Activated naive CD8-positive, alpha-beta T cell treated with anti-CD3 and anti-CD28 coated beads for 36 hours (primary cell): ENCODE measurements at places on chromosomes 7 and 10.
A peak's percentile ranks its signal among the peaks of the same experiment; 100 is the strongest.

- DNase-seq, result peak; percentile 81
These were observed 26.1 kb downstream of the FAM53B start for GRCh38 chr10:124717911-124718741.

DNA sequence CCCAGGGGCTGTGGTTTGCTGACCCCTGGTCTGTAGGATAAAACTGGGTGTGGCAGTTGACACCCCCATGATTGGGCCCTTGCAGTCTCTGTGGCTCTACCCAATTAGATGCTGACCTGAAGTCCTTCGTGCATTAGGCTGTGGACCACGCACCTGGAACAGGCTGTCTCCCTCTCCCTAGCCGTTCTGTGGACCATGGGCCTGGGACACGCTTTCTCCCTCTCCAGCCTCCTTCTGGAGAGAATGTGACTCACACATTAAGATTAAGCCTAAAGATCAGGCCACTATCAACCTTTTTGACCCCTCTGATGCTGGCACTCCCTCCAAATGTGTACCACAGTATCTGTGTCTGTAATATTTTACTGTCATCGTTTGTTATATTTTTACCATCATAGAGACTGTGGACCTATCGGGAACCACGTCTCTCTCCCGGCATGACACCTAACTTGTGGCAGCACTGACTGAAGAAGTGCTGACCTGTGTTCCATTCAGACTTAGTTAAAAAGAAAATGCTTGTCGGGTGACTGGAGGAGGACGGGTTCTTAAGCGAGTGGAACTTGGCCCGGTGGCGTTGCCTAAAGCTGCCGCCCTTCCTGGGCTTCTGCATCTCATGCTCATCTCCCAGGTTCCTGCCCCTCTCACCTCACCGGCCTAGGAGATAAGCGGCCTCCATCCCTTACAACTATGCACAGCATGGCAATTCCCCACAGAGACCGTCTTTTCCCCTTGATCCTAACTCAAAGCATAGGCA is 92.8 kb downstream of the WDR37 start:
- DNase-seq, result no peak

GRCh38 chr10:35237766-35238512 is 98.4 kb upstream of the CCNY start:
- no peak for DNase-seq

DNA sequence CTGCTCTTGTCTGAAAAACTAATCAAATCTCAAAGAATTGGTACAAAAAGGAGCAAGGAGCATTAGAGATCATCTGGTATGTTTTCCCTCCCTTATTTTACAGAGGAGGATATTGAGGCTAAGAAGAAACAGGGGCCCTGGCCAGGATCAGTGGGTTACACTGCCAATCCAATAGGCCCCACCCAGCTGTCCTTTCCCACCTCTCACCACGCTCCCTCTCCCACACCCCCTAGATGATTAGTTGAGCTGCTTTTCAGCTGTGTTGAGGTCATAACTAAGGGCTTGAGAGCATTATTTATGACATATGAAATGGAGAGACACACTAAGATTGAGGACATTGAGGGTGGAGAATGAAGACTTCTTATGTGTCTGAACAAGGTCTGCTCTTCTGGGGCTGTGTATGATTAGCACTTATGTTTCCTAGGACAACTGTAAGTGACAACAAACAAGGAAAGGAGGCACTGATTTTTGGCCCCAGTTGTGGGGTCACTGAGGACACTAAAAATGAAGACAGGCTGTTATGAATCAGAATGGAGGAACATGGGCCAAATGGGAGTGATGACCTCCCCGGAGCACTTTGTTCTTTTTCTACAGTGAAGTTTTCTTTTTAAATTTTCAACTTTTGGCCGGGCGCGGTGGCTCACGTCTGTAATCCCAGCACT is 26.5 kb downstream of the VWA2 start:
- DNase-seq, result no peak

- no peak for DNase-seq
These were observed 55.0 kb downstream of the PKD1L1 start for GRCh38 chr7:47893238-47893637.

DNA sequence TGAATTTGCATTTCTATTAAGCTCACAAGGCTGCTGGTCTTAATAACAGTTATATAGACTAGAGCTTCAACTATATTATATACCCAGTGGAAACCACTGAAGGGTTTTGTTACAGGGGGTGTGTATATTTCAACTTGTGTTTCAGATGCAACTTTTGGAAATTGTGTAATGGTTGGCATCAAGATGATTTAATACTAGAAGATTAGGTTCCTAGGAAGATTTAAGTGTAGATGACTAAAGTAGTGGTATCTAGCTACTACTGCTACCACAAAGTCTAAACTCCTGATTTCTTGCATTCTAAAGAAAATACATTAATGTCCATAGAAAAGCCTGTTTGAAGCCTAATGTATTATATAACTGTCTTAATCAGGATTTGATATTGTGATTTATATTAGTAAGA is 30.2 kb downstream of the AHR start:
- no peak for DNase-seq

DNA sequence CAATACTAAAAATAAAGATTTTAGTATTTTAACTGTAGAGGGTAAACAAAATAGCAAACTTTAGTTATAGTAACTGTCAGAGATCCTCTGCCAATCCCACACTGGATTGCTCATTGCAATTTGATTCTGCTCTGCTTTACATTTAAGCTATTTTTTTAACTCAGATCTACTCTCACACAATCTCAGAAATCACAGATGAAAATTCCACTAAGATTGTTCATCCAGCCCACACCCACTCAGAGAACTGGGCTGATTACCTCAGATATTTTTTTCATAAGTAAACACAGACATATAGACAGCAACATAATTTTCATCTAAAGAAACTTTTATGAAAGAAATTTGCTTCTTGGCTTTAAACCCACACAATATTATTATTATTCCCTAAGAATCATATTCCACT is 7.0 kb downstream of the OSBPL3 start:
- no peak for DNase-seq

- DNase-seq, result no peak
These were observed 5.9 kb downstream of the NCAPG2 start for GRCh38 chr7:158698657-158699195.

DNA sequence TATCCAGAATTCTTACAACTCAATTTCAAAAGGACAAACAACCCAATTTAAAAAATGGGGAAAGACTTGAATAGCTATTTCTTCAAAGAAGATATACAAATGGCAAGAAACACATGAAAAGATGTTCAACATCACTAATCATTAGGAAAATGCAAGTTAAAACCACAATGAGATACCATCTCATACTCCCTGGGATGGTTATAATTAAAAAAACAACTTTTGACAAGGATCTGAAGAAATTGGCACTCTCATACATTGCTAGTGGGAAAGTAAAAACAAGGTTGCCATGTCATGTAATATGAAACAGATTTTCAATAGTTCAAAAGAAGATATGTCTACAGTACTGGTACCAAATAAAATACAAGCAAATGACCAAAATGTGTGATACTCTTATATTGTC is 9.0 kb downstream of the OAT start:
- no peak for DNase-seq

DNA sequence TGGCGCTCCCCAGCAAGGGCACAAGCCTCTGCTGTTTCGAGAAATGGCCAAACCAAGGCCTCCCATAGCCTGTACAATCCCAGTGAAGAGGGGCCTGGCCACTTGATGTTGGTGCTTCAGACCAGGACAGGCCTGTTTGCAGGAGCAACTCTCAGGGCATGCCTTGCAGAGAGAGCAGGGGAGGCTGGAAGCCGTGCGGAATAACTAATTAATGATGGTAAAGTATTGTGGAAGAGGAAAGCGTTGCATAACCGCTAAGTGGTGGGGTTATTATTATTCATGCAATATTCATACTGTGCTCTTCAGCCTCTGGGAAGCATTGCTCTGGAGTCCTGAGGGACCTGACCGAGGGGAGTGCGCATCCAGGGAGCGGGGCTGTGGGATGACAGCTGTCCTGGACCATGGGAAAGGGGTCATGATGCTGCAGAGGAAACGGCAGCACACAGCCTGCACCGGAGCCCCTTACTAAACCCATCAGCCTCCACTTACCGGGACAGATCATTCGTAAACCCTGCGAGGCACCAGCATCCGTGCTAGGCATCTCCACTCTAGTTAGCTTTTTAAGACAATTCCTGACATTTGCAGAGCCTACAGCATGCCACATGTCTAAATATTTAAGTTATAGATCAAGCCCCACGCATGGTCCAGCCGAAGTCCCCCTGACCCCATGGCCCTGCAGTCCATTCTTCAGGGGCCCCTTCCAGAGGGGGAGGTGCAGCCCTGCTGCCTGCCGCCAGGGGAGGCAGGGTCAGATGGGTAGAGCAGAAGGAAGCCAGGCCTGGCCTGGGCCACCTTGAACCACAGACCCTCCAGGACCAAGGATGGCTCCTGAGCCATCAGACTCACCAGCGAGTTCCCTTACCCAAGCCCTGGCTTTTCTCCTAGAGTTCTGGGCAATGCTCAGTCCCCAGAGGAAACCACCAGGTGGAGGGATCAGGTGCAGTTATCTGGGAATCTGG is 11.6 kb downstream of the TMEM273 start:
- no peak for DNase-seq

GRCh38 chr10:78695846-78696245 is 372.9 kb upstream of the ZMIZ1 start:
- no peak for DNase-seq

DNA sequence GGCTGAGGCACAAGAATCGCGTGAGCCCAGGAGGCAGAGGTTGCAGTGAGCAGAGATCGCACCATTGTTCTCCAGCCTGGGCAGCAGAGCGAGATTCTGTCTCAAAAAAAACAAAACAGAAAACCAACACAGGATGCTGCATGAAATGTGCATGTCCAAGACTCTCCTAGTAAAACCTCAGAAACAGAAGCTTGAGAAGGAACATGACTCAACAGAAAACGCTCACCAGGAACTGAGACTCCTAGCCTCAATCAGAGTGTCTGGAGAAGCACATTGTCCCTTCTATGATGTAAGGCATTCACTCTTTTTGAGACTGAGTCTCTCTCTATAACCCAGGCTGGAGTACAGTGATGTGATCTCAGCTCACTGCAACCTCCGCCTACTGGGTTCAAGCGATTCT is 168.3 kb downstream of the MYOF start:
- no peak for DNase-seq

- DNase-seq, result no peak
These were observed 33.4 kb upstream of the COBL start for GRCh38 chr7:51349820-51350545.

DNA sequence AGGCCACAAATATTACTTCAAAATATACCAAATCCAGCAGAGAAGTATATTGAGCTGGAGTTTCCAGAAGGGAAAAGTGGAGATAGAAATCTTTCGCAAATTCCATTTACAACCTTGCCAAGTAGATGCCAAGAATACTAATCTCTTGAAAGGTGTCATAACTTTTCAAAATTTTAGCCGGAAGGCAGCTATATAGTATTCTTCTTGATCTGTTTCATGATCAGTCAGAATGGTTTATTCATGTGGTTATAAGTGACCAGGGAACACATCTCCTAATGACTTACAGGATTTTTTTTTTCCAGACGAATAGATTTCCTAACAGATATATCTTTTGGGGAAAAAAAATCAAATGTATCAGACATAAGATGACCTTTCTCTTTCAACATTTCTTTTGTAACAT is 270.7 kb downstream of the TSPAN12 start:
- no peak for DNase-seq

GRCh38 chr7:151864081-151864480 is 12.8 kb downstream of the PRKAG2 start:
- no peak for DNase-seq

DNA sequence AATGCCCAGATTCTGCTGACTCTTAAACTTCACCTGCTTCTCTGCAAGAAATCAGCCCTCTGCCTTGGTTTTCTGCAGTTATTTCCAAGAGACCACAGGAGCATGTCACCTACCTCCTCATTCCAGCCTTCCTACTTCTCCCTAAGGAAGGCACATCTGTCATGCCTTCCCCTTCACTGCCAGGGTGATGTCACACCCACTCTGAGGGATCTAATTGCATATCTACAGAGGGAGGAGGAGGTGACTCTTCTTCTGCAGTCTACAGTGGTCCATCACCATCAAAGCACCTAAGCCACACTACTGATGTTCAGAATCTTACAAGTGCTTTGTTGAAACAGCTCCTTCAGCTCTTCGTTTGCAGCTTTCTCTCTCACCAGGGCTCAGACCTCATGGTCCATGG is 275.5 kb downstream of the FGFR2 start:
- DNase-seq, result no peak
